ENCODE measurements at places on chromosomes 5 and 9. TPM values are rescaled to one million over a fixed set of nuclear protein-coding genes. Genes with fewer than 3 reads are reported as not detected.

DNA sequence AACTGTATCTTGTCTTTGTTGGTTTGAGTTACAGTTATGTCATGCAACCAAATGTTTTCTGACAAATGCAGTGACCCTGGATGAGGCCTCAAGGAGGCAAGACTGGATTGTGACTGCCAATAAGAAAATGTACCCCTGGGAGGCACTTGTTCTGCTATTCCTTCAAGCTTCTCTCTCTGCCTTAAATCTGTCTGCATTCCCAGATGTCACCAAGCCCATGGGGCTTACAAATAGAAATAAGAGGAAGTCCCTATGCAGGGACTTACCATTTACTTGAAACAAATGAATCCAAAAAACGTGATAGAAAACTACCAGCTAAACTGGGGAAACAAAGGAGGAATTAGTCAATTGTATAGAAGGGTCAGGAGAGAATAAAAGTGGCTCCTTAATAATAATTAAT, 8.2 kb upstream of the PARP8 start:
- no peak for DNase-seq

GRCh38 chr5:76679231-76679630, 36.7 kb upstream of the F2R start:
- DNase-seq, result no peak

GRCh38 chr9:85158512-85158911, 489.0 kb downstream of the NTRK2 start:
- DNase-seq, result no peak

GRCh38 chr5:172144291-172144815, 43.7 kb downstream of the STK10 start:
- DNase-seq, result no peak

DNA sequence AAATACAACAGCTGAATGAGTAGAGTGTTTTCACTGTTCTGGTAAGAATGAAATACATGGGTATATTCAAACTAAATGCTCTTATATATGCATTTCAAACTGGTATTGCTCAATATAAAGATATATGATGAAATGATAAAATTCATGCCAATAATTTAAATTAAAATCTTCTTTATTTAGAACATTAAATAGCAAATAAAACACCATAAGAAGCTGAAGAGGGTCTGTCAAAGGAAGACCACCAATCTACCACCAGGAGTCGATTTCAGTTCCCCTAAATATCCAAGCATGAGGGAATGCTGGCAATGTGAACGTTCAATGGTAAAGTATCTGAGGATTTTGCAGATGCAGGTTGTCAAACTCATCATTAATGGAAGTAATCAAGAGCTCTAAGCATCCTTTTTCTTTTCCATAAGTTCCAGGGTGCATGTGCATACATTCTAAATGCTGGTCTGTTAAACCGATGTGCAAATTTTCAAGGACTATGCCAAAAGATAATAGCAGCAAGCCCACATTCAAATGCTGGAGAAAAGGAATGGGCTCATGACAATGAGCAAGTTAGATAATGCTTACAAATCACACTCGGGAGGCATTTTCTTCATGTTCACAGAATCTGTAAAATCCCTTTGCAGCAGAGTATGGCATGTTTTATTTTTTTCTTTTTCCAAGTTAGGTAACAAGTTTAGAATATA, 118.8 kb upstream of the MTAP start:
- no peak for DNase-seq

Gene CCL21
- total RNA-seq, result not detected

Gene SLC6A19
- not detected for total RNA-seq

Gene SPATA31D4
- total RNA-seq, result not detected

All from CD8-positive, alpha-beta T cell (primary cell).